Right cardiac atrium (tissue), 5 donors: ENCODE measurements at places on chromosomes 2 and 18.

- DNase-seq = no peak
These were observed 190.2 kb downstream of the MYCN start for GRCh38 chr2:16130541-16130880.

GRCh38 chr2:8090748-8091700 lies 590.8 kb upstream of the ID2 start:
- DNase-seq = peak; percentile 83

GRCh38 chr2:145235312-145235711 lies 715.4 kb upstream of the ZEB2 start:
- no peak for DNase-seq

DNA sequence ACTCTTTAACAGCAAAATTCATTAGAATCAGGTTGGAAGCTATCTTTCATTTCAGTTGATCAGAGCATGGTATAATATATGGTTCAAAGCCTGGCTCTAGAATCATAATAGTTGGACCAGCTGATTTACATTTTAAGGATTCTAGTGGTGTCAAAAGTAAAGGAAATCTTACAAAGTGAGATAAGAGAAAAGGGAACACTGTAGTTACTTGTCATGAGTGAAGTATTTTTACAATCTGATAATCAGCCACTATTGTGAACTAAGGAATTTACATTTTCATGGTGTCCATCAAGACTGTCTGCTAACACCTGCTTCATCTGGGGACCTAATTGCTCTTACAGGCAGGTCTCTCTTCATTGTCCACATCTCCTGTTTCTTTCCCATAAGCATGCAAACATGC lies 161.1 kb downstream of the SLC39A10 start:
- no peak for DNase-seq

DNA sequence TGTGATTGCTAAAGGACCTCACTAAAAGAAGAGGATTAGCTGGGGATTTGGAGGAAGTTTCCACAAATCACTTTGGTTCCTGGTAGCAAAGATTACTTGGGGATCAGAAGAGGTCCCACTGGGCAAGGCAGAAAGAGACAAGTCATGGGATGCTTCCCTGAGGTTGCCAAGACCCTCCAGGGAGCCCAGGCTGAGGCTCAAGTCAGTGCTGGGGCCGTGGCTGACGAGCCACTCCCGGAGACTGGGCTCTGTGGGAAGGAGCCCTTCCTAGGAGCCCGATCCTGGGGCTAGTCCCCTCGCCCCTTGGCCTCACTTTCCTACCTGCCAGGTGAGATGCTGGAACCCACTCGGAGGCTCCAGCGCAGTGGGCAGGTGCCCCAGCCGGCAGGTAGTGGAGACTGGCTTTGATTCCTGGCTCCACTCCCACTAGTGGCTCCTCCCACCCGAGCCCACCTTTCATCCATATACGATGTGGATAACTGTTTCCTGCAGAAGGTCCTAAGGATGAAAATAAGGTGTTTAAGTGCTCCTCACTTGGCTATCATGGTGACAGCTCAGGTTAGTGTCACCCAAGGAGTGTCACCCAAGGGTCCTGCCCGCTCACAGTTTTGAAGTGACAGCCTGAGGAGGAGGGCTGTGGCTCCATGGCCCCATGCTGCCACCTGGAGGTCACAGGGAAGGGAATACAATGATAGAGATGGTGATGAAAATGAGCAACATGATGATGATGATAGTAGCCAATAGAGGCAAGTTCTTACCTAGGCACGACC lies 100.5 kb downstream of the CAPN13 start:
- peak; percentile 85 for DNase-seq

- no peak for DNase-seq
These were observed 84.5 kb downstream of the PDK1 start for GRCh38 chr2:172640389-172640788.

- no peak for DNase-seq
These were observed 246.8 kb downstream of the KCNS3 start for GRCh38 chr2:18125303-18125702.

GRCh38 chr18:24488824-24489493 lies 28.5 kb downstream of the HRH4 start:
- DNase-seq = no peak

GRCh38 chr18:46642561-46642960 lies 14.5 kb downstream of the LOXHD1 start:
- DNase-seq = no peak

DNA sequence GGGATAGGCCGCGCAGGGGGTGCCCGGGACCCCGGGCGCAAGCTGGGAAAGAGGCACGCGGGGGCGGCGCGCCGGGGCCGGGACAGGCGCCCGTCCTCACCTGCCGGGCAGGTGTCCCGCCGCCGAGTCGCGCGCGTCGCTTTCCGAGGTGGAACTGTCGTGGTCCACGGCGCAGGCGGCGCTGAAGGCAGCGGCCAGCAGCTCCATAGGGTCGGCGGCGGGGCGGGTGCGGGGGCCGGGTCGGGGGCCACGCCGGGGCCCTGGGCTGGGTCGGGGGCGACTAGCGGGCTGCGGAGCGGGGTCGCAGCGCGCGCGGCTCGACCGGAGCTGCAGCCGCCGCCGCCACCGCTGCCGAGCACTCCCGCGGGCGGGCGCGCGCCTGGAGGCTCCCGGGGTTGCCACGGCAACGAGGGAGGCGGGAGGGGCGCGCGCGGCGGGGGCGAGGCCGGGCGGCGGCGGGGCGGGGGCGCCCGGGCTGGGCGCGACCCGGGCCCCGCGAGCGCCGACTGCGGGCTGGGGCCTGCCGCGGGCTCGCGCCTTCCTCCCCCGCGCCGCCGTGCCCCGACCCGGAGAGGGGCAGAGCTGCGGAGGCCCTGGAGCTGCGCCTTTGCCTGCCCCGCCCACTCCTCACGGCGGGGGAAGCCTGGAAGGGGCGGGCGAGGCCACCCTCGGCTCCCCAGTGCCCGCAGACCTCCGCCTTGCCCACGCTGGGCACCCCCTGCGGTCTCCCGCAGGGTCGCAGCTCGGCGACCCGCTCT lies 57.9 kb downstream of the SNORC start:
- DNase-seq = no peak

- no peak for DNase-seq
These were observed 23.5 kb downstream of the CYRIA start for GRCh38 chr2:16642088-16642487.

GRCh38 chr18:34794348-34794747 lies 84.2 kb downstream of the DTNA start:
- DNase-seq = no peak

DNA sequence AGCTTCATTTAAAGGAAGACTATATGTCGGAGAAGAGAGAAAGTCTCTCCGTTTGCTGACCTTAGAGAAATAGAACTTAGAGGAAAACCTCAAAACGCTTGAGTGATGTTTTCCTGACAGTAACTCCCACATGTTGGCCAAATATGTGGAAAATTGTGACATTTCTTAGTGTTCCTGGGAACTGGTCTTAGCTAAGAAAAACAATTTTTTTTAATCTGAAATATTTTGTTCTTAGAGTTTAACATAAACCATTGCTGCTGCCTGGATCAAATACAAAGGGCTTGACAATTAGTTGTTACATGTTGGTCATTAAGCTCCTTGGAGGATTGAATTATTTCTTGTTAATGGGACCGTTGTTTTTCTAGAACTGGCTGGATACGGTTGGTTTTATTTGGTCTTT lies 16.3 kb downstream of the DYNC2LI1 start:
- DNase-seq = no peak

DNA sequence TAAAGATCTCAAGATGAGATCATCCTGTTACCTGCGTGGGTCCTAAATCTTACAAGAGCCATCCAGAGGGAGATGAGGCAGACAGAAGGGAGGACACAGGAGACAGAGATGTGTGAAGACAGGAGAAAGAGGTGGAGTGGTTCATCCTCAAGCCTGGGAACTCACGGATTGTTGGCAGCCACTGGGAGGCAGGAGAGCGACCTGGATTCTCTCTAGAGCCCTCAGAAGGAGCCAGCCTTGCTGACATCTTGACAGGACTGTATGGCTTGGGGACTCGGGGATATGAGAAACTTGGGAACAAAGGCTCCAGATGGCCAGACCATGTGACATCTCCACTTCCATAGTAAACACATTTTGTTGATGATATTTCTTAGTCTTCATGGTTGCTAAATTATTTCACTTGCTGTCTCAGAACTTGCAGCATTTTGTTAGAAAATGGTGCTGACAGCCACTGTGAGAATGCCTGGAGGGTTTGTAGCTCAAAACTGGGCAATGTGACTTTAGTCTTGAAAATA lies 57.8 kb upstream of the MC2R start:
- no peak for DNase-seq

DNA sequence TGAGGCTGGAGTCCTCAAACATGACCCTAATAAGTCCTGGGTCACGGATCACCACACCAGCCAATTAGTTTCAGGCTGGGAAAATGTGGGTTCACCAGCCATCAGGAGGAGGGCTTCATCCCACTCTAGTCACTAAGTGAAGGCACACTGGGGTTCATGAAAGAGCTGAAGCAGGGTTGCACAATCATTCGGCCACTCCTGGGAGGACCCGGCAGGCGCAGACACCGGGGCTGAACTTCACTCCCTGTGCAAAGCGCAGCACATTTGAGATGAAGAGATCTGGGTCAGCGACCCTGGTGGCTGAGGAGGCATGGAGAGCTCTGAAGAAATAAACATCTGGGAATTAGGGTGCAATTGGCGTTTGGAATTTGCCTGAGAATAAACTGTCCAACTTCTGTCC lies 684.4 kb upstream of the SALL3 start:
- DNase-seq = peak; percentile 53

DNA sequence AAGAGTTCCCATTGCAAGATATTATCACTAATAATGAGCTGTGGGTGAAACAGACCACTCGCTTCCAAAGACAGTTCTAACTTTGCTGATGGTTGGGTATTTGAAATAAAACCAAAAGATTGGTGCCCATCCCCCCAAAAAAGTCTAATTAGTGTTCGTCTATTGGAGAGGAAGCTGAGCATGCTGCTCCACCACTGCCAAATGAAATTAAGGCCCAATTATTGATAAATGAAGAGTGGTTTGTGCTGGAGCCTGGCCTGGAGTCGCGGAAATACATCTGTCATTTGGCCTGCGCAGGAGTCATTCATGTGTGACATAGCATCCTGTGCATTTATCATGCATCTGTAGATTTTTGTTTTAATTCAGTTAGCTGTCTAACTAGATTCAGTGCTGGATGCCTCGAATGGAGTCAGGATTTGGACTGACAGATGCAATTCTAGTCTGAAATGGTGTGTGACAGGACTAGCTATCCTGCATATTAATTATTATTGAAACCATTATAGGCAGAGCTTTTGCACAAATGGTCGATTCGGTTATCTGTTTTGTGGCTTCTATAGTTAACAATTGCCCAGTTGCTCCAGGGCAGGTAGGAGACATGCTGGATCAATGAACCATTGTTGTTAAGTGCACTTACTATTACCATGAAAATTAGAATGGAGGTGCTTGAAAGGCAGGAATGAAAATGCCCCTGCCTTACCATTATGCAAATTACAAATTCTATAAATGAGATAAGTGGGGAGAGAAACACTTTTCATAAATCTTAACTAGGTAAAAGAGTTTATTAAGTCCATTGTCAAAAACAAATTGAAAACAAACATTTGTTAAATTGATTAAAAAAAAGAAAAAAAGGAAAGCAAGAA lies 450.4 kb upstream of the TCF4 start:
- no peak for DNase-seq

DNA sequence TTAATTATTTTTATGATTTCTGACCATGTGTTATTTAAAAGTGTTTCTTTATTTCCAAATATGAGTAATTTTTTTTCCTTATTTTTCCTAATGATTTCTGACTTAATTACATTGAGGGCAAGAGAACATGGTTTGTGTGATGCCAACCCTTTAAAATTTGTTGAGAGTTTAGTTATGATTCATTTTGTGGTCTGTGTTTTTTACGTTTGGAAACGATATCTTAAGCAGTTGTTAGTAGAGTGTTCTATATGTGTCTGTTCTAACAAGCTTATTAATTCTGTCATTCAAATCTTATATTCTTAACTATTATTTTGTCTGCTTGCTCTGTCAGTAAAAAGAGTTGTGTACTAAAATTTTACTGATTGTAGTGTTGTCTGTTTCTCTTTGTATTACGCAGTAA lies 15.0 kb downstream of the NAB1 start:
- no peak for DNase-seq

- DNase-seq = no peak
These were observed 11.1 kb downstream of the RAB3GAP1 start for GRCh38 chr2:135063210-135063609.

GRCh38 chr2:234273887-234274584 lies 222.8 kb downstream of the ARL4C start:
- no peak for DNase-seq

DNA sequence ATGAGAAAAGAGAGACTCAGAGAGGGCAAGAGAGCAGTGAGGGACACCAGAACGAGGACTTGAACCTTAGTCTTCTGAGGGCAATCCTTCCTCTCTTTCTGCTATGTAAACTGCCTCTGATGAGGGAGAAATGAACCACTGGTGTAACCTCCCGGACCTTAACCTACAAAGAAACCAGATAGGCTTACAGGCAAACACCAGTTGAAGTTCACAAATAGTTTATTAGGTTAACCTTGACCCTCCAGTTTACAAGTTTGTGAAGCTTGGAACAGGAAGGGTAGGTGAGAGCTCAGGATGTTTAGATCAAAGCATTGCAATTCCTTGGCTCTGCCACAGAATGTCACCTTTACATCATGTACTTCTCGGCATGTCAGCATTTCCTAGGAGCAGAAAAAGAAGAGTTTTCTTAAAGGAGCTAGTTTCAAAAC lies 486.4 kb upstream of the SPRED2 start:
- DNase-seq = no peak

GRCh38 chr2:100136310-100136709 lies 6.1 kb downstream of the AFF3 start:
- DNase-seq = no peak

- DNase-seq = no peak
These were observed 80.3 kb downstream of the SPP2 start for GRCh38 chr2:234130777-234131181.

- no peak for DNase-seq
These were observed 15.4 kb downstream of the UXS1 start for GRCh38 chr2:106178716-106179115.

GRCh38 chr18:76139844-76140243 lies 355.2 kb downstream of the ZNF516 start:
- no peak for DNase-seq

GRCh38 chr18:23282437-23282781 lies 147.1 kb downstream of the CABLES1 start:
- no peak for DNase-seq

GRCh38 chr2:211157856-211158463 lies 601.6 kb downstream of the CPS1 start:
- peak; percentile 87 for DNase-seq

GRCh38 chr2:231684314-231685223 lies 23.8 kb upstream of the PTMA start:
- peak; percentile 84 for DNase-seq

DNA sequence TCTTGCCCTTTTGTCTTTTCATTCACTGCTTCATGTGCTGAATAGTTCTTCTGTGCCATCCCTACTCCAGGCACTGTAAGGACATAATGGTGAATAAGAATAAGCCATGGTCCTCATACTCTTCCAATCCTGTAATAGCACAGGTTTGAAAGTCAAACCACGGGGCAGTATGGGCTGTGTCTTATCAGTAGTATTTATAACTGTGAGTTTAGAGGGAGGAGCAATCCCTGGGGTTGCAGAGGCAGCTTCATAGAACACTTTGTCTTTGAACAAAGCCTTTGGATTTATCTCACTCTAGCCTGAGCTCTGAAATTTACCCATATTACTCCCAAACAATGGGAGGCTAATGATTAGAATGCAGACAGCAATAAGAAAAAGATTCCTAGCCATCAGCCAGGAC lies 30.2 kb upstream of the ALK start:
- DNase-seq = no peak
